ENCODE measurements at places on chromosomes 16 and 17.

DNA sequence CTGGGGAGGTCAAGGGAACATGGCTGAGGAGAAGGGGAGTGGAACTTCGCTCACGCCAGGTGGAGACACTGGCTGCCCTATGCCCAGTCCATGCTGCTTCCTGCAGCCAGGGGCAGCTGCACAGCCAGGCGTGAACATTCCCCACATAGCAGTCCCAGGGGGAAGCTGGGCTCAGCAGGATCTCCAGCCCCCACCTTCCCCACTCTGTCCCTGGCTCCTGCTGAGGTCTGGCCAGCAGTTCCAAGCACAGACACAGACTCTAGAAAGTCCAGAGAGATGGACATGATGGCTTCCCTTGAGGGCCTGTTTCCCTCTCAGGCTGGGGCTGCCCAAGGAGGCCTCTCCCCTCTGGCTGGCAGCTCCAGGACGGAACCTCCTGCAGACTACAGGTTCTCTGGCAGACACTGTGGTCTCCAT lies 9.3 kb downstream of the JUP start:
- no peak for DNase-seq

- no peak for DNase-seq
These were observed 6.9 kb downstream of the GNAO1 start for GRCh38 chr16:56198006-56198754.

GRCh38 chr16:48232493-48233040 lies 11.5 kb upstream of the LONP2 start:
- DNase-seq: no peak

DNA sequence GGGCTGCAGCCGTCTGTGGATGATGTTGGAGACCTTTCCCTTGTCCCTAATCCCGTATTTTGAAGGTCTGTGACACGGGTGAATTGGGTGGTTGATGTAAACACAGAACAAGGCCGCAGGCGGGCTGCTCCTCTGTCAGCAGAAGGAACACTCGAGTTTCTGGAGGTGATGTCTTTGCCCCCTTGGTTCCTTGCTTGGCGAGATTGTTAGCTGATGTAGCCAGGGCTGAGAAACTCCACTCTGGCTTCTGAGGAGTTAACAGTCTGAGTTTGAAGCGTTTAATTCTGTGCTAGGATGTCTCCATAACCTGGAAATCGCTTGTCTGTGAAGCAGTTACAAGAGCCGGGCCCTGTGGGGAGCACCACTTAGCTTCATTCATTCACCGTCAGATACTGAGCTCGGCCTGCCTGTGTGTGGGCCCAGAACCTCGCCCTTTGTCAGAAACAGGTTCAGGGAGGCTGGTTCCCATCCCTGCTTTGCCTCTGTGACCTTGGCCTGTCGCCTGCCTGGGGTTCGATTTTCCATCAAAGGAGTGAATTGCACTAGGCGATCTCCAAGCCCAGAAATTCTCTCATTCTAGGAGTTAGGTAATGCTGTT lies 1.3 kb downstream of the MAPK8IP3 start:
- DNase-seq: no peak

DNA sequence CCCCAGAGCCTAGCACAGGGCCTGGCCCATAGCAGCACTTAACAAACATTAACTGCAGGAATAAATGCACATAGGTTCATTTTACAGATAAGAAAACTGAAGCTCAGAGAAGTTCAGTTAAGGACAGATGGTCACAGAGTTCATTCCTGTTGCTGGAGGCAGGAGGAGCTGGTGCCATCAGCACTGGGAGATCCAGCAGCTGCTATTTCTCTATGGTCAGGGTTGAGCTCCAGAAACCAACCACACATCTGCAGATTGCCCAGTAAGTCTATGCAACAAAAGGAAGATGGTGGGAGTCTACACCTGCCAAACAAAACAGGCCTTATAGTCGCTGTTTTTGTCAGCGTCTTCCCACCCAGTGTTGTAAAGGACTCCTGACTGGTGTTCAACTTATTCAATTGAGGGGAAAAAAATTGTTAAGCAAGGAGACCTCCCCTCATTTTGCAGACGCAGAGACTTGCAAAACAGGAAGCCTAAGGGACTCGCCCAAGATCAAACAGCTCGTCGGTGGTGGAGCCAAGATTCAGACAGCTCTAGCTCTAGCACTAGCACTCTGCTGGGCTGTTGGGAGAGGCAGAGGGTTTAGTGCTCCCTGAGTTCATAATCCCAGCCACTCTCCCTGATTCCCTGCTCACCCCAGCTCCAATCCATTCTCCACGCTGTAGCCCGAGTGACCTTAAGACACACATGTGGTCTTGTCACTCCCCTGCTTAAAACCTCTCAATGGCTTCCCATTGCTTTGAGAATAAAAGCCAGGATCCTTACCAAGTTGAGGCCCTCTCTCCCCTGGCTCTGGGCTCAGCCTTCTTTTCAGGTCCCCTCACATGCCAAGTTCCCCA lies 9.0 kb downstream of the NOG start:
- DNase-seq: no peak

DNA sequence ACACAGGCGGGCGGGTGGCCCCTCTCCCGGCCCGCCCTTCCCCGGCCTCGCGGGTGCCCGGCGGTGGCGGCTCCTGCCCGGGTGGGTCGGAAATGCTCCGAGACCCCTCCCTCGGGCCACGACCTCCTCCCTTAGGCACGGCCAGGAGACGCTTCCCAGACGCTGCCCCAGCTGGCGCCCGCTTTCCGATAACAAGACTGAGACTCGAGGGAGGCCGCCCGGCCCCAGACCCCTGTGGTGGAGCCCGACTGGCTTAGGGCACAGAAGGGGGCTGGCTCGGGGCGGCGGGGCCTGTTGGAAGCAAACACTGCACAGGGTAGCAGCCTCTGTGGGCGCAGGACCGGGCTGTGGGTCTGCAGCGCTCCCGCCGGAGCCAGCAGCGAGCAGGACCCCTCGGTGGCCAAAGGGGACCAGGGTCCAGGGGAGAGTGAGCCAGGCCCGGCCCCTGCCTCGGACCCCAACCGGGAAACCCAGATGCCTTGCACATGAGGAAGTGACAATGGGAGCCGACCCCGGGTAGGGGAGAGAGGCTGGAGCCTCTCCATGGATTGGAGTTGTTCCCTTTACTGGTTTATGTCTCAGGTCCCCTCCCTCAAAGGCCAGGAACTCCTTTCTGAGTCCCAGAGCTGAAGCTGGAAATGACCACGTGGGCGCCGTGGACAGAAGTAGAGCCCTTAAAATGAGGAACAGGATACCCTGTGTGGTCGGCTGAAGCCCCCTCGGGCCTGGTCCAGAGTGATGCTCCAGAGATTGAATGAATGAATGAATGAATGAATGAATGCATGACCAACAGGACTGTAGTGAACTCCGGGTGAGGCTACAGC lies 19.8 kb upstream of the ADCY7 start:
- no peak for DNase-seq

- DNase-seq: no peak
These were observed 54.7 kb downstream of the SKAP1 start for GRCh38 chr17:48375356-48375755.

DNA sequence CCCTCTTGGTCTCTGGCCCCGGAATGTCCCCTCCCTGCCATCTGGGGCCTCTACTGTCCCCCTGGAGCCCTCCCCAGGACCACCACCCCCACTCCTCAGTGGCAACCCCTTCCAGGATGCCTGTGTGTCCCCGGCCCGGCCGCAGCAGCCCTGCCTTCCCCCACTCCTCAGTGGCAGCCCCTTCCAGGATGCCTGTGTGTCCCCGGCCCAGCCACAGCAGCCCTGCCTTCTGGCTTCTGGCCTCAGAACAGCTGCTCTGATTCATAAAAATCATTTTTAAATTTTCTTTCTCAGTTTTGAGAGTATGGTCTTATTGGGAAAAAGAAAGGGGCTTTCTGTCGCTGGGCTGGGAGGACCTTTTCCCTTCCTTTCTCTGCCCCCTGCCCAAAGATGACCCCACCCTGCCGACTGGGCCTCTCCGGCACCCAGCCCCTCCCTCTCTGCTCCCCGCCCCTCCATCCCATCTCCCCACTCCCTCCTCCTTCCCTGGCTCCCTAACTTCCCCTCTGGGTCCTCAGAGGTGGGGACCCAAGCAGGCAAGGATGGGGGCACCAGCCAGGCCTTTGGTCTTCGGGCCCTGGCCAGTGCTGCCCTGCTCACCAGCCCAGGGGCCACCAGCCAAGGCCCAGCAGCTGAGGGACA lies 40.5 kb downstream of the BAHCC1 start:
- DNase-seq: no peak

- DNase-seq: no peak
These were observed 61.2 kb downstream of the CLEC16A start for GRCh38 chr16:11005611-11005975.

- no peak for DNase-seq
These were observed 186.5 kb upstream of the CCL2 start for GRCh38 chr17:34068571-34068970.

- no peak for DNase-seq
These were observed 3.3 kb upstream of the ZG16 start for GRCh38 chr16:29774730-29775129.

DNA sequence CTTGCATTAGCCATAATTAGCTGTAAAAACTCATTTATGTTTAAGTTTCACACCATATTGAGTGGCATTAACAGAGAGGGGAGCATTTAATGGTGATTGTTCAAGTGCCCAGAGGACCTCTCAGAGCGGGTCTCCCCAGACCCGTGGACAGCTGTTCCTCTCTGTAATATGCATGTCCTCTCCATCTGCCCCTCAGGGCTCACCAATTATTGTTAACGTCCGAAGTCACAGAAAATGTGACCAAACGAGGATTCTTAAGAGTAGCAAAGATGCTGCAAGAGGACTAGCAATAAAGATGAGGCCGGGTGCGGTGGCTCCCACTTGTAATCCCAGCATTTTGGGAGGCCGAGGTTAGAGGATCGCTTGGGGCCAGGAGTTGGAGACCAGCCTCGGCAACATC lies 130.2 kb downstream of the CPPED1 start:
- no peak for DNase-seq

- no peak for DNase-seq
These were observed 122.2 kb downstream of the SLC39A11 start for GRCh38 chr17:72970246-72970645.

- DNase-seq: no peak
These were observed 25.6 kb upstream of the NPTX1 start for GRCh38 chr17:80501741-80502577.

DNA sequence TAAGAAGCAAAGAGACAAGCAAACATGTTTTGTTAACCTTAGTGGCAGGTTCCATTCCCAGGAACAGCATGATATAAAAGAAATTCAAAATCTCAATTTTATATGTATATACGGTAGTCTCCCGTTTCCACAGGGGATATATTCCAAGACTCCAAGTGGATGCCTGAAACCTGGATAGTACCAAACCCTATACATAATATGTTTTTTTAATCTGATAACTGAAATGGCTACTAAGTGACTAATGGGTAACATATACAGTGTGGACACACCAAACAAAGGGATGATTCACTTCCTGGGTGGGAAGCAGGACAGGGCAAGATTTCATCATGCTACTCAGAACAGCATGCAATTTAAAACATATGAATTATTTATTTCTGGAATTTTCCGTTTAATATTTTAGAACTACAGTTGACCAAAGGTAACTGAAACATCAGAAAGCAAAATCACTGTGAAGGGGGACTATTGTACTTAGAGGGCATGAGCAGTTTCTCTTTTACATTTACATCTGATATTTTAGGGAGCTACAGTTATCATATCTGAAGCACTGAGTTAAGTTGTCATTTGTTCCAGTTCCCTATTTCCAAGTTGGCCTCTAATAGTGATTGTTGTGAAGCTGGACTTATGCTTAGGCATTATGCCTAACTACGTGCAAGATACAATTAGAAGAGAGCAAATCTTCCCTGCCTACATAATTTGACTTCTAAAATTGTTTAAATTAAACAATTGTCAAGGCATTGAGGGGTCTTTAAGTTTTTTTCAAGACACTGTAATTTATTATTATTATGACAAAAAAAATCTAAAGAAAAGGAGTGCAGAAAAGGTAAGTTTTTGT lies 34.1 kb upstream of the ABCA6 start:
- no peak for DNase-seq

DNA sequence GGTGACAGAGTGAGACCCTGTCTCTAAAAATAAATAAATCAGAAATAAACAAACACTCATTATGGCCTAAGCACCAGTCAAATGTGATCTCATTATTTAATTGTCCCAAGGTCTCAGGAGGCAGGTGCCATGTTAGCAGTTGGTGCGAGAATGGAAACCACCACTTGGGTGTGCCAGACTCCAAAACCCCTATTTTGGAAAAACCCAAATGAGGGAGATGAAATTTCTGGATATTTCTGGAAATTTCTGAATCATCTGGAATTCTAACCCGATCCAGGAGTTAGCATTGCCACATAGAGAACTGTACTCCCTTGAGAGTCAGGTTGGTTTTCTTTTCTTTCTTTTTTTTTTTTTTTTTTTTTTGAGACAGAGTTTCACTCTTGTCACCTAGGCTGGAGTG lies 264.0 kb downstream of the XYLT1 start:
- no peak for DNase-seq

- DNase-seq: no peak
These were observed 543 bp downstream of the TXNDC11 start for GRCh38 chr16:11742093-11742535.

GRCh38 chr16:21184834-21185233 lies 26.4 kb downstream of the LDAF1 start:
- no peak for DNase-seq

DNA sequence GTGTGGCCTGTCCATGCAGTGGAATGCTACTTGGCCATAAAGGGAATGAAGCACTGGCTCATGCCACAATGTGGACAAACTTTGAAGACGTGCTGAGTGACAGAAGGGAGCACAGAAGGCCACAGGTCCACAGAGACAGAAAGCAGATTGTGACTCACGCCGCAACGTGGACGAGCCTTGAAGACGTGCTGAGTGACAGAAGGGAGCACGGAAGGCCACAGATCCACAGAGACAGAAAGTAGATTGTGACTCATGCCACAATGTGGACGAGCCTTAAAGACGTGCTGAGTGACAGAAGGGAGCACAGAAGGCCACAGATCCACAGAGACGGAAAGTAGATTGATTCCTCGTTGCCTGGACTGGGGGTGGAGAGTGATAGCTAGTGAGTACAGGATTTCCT lies 19.2 kb downstream of the ZC3H18 start:
- no peak for DNase-seq

- no peak for DNase-seq
These were observed 625.6 kb downstream of the TMEM114 start for GRCh38 chr16:7964744-7965143.

DNA sequence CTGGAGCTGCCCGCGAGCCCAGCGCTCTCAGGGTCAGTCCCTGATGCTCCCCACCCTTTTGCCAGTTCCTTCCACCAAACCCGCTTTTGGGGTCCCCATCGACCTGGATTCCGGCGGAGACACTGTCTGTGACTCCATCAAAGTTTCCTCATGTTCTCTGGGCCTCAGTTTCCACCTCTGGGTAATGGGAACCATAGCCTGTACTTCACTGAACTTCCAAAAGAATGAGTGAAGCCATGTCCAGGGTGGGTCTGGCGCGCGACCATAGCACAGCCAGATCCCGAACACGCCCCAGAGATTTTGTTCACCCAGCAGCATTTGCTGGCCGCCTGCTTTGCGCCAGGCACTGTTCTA lies 327 bp downstream of the SDR42E2 start:
- DNase-seq: no peak
